ENCODE measurements at places on chromosomes 7 and 10.

GRCh38 chr7:140656548-140657515 is 15.9 kb upstream of the ADCK2 start:
- DNase-seq = no peak

DNA sequence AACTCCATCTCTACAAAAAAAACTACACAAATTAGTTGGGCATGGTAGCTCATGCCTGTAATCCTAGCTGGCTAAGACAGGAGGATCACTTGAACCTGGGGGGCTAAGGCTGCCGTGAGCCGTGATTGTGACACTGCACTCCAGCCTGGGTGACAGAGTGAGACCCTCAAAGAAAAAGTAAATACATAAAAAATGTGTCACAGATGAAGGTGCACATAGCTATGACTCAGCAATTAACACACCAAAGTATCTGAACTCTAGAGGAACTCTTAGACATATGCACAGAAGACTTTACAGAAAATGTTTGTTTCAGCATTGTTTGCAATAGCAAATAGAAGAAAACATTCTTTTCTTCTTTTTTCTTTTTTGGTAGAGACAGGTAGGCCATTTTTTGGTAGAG is 8.3 kb downstream of the C10orf62 start:
- DNase-seq = no peak

- no peak for DNase-seq
Observed at GRCh38 chr7:99115379-99115778, 28.5 kb downstream of the SMURF1 start.

- DNase-seq = no peak
Observed at GRCh38 chr7:17230099-17230807, 68.2 kb upstream of the AHR start.

DNA sequence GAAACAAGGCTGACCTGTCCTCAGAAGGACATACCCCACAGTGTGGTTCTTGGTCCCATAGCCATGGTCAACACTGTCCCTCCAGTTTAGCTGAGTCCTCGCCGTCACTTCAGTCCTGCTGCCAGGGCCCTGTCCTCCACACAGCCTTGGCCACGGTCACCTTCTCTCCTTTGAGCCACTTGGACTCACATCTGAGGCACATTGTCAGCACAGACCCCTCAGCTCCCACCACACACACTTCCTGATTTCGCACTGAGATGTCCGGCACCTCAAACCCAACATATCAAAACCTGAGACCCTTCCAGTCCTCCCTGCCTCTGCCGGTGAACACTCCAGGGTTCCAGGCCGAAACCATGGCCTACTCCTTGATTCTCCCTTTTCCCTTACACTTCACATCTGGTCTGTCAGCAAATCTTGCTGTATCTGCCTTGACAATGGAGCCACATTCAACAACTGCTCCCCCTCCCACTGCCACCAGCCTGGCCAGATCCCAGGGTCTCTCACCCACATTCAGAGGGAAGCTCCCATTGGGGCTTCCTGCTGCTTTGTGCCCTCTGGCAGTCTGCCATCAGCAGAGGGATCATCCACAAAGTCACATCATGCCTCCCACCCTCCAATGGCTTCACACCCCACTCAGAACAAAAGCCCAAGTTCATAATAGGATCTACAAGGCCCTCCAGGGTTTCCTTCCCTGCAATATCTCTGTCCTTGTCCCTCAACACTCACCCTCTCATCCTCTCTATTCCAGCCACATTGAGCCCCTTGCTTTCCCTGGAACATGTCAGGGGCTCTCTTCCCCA is 219.6 kb upstream of the SHH start:
- DNase-seq = no peak

DNA sequence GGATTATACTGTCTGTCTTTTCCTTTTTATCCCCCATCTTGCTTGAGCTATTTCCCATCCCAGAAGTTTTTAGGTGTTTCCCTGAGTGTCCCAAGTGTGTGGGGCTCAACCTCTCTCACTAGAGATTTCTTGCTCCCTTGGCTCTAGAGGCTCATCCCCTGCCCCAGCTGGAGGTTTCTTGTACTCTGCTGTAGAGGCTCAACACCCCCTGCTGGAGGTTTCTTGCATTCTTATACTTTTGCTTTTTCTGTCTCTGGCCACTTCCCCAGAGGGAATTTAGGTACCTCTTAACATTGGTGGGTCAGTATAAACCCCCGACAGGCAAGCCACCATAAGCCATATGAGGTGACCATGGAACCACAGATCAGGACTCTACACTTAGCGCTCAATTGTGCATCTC is 114.2 kb upstream of the FAM3C start:
- no peak for DNase-seq

GRCh38 chr7:151648429-151648828 is 128.7 kb upstream of the RHEB start:
- no peak for DNase-seq

DNA sequence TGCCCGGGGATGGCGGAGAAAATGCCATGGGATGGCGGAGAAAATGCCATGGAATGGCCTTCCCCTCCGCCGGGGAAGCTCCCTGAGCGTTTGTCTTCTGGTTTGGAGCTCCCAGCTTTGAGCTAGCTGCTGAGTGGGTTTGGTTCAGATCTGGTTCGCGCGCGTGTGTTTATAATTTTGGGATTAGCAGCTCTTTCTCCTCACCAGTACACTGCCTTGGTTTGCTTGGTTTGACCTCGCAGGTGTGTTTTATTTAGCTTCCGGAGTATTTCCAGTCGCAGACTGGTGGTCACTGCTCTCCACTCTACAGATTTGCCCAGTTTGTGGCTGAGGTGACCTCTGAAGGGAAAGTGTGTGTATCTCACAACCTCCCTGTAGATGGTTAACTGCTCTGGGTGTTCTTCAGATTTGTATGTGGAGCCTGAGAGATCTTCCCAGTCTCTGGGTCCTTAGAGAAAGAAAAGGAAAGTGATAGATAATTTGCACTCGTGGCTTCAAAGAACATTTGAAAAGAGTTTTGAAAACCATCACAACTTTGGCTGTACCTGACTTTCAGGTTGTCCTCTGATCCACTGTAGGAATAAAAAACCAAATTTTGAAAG is 597 bp downstream of the ZNF277 start:
- no peak for DNase-seq

- DNase-seq = no peak
Observed at GRCh38 chr7:92260248-92260781, 14.5 kb downstream of the ANKIB1 start.

- DNase-seq = no peak
Observed at GRCh38 chr10:76085817-76086167, 654.4 kb downstream of the LRMDA start.

- DNase-seq = no peak
Observed at GRCh38 chr10:13684252-13684791, 97.6 kb downstream of the PRPF18 start.

GRCh38 chr7:106358103-106358663 is 73.4 kb upstream of the NAMPT start:
- DNase-seq = no peak

DNA sequence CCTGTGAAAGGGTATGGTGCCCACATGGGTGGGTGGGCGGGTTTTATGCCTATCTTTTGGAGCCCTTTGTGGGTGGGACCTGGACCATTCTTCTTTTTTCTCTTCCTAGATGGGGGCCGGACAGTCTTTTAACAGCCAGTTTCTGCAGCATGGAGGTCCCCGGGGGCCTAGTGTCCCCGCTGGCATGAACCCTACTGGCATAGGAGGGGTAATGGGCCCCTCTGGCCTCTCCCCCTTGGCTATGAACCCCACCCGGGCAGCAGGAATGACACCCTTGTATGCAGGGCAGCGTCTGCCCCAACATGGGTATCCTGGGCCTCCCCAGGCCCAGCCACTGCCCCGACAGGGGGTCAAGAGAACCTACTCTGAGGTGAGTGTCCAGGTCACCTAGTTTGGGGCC is 9.1 kb downstream of the ZMIZ2 start:
- no peak for DNase-seq

GRCh38 chr7:32364581-32364980 is 125.6 kb downstream of the LSM5 start:
- DNase-seq = no peak

GRCh38 chr10:101779544-101780186 is 3.6 kb downstream of the NPM3 start:
- DNase-seq = peak; percentile 74

- no peak for DNase-seq
Observed at GRCh38 chr10:71480662-71481061, 83.9 kb downstream of the CDH23 start.

- no peak for DNase-seq
Observed at GRCh38 chr7:123650595-123650994, 5.1 kb upstream of the LMOD2 start.

GRCh38 chr7:46524350-46524749 is 603.3 kb upstream of the IGFBP3 start:
- no peak for DNase-seq

- DNase-seq = no peak
Observed at GRCh38 chr7:114659409-114660125, 245.0 kb downstream of the FOXP2 start.

DNA sequence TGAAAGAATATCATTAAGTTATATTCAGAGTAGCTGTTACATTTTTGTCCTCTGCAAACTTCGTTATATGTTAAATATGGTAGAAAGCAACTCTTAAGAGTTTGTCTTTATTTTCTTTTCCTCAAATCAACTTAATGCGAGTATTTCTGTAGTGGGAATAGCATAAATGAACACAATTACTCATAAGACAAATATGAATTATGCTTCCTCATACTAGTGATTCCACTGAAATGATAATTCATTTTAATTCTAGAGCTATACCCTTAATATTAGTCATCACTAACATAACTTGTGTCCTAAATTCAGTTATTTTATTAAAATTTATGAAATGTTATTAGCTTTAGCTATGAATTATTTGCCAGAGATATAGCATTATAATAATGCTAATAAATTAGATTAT is 820.6 kb upstream of the KCND2 start:
- no peak for DNase-seq

DNA sequence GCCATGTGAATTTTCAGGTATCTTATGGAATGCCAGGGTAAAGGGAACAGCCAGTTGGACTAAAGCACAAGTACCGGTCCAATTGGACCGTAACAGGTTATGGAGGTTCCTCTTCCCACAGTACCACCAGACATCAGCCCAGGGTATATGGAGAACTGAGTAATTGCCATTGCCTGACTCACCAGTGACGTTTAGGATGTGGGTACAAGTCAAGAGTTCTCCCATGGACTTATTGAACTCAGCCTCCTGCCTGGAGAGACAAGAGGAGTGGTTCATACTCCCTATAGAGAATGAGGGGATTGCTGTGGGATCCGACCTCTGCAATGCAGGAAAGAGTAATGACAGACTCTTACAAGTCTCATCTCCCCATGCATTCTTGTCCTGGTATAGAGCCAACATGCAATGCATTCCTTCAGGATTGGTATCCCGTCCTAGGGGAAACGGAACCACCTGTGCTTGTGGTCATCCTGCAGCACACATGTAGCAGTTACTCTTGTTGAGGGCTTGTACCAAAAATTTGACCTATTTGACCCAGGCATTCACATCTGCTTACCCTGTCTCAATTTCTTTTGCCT is 30.7 kb upstream of the ELOVL3 start:
- DNase-seq = no peak

- DNase-seq = no peak
Observed at GRCh38 chr7:82602066-82602465, 158.5 kb upstream of the CACNA2D1 start.

GRCh38 chr10:62183442-62183841 is 85.2 kb downstream of the RTKN2 start:
- DNase-seq = no peak

- no peak for DNase-seq
Observed at GRCh38 chr7:139737221-139738100, 40.3 kb downstream of the HIPK2 start.

GRCh38 chr10:14244147-14244546 is 86.6 kb downstream of the FRMD4A start:
- no peak for DNase-seq

GRCh38 chr7:132402096-132402495 is 174.2 kb downstream of the PLXNA4 start:
- DNase-seq = no peak

GRCh38 chr10:80986596-80986995 is 448.9 kb downstream of the SH2D4B start:
- DNase-seq = no peak

- DNase-seq = no peak
Observed at GRCh38 chr7:24951441-24951980, 28.5 kb downstream of the OSBPL3 start.

DNA sequence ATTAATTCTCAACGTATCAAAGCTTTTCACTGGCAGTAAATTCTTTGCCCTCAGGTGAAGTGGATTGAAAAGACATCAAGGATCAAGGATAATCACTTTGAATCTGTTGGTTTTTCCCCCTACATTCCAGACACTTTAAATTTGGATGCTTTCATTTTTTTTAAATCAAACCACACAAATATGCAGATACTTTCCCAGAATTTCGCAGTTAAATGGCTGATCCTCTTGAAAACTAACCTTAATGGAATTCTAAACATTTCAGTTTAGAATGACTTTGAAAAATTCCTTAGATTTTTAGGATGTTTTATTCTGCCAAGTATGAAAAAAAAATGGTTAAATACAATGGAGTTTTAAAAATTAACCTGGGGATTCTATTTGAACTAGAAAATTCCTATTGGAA is 325.9 kb downstream of the GFRA1 start:
- DNase-seq = no peak

DNA sequence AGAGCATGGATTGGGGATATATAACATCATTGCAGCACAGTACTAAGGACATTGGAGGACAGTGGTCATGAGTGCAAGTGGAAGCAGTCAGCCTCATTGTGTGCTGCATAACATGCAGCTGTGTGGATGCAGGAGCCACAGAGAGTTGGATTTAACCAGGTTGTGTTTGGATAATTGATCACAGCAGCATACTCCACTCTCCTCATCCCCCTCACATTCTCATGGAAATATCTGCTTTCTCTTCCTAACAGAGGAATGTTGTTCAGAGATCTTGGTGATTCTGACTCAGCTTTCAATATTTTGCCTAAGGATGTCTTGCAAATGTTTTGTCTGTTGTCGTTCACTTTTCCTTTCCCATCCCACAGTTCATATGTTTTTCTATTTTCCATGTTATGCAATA is 31.8 kb upstream of the LSM8 start:
- no peak for DNase-seq

DNA sequence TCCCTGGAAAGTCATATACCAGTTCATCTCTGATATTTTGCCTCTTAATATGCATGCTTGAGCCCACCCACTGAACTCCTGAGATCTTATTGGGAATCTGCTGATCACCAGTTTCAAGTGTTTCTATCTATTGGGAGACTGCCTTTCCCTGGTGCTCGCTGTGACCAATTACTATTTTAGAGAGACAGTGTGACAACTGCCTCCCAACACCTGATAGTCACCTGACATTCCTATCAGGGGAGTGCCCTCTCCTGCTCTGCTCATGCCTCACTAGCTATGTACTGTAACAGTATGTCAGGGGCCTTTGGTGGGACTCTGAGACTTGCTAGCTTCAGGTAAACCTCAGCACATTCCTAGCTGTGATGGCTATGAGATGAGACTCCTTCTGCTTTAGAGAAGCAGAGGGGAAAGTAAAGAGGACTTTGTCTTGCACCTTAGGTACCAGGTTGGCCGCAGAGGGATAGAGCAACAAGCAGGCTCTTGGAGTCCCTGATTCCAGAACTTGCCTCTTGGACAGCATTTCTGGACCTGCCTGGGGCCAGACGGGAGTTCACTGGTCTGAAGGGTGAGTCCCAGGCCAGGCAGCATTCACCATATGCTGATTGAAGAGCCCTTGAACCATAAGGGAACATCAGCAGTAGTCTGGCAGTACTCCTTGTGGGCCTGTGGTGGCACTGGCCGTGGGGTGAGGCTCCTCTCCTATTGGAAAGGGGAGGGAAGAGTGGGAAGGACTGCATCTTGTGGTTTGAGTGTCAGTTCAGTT is 34.4 kb upstream of the ARHGAP12 start:
- DNase-seq = no peak

Measured in stimulated activated CD4-positive, alpha-beta T cell treated with anti-CD3 and anti-CD28 coated beads, TNF-alpha, amount 100 ng/mL, for 4 hours (primary cell).